ENCODE measurements at places on chromosomes 3 and 15.
A peak's percentile ranks its signal among the peaks of the same experiment; 100 is the strongest.

GRCh38 chr15:84681831-84682230, 23.8 kb upstream of the NMB start:
- DNase-seq, result no peak

DNA sequence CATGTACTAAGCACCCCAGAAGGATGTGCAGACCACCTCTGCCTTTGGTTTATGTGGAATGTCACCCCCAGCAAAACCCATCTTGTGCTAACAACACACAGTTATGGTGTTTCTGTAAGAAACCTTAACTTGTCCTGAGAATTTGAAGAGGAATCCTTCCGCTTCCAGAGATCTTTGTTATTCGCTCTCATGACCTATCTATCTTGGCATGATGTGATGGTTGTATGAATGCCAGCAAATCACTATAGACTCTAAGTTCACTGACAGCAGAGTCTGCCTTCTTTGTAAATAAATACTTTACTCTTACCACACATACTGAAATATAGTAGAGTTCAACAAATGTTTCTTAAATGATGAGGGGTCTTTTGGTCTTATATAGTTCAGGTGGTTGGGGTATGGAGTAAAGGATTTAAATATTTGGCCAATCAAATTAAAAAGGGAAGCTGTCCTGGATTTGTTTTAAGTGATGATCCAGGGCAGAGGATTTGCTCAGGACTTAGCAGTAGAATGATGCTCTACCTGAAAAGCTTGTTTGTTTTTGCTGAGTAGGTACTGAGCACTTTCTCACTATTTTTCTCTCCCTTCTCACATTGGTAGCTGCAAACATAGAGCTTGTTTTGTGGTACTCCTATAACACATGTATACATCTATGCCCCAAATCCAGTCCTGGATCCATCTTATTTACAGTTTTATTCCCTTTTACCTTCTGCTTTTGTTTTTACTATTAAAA, 27.9 kb upstream of the RTP1 start:
- DNase-seq, result no peak

- DNase-seq, result no peak
These were observed 7.3 kb downstream of the EIF4G1 start for GRCh38 chr3:184321666-184322065.

DNA sequence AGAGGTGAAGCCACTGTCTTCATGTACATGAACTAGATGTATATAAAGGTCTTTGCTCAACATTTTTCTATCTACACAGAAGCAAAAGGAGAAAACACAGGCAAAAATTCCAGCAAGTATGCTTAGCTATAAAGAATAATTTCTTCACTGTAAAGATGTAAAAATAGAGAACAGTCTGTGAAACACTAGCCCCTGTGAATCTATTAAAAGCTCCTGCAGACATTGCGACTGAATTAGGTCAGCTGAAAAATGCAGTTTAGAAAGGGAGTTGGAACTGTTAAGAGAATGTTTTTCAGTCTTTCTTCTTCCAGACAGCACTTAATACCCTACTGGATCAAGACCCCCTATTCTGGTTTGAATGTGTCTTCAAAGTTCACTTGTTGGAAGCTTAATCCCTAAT, 291.5 kb downstream of the KBTBD8 start:
- no peak for DNase-seq

GRCh38 chr3:113659996-113660395, 36.4 kb downstream of the USF3 start:
- no peak for DNase-seq

DNA sequence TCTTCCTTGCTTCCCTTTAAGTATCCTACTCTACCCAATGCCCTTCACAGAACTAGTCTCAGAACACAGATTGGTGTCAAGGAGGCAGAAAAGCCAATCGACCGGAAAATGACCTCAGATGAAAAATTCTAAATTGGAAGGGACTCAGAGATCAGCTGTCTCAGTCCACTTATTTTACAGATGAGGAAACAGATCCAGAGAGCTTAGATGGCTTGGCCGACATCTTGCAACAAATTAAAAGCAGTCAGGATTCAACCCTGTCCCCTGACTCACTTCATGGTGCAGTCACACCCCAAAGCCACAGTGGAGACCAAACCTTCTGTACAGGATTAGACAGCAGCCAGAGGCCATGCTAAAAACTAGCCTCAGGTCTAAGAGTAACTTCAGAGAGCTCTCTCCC, 169.3 kb upstream of the BHLHE40 start:
- DNase-seq, result no peak

DNA sequence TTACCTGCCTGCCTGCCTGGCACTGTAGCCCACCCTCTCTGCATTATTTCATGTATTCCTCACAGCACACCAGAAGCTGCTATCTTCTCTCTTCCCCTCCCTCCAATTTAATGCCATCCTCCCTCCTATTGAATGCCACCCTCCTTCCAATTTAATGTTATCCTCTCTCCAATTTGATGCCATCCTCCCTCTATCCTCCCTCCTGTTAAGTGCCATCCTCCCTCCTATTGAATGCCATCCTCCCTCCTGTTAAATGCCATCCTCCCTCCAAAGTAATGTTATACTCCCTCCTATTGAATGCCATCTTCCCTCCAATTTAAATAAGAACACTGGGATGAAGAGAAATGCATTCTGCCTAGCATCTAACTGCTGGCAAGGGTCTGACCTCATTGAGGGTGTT, 11.1 kb downstream of the ATP10A start:
- DNase-seq, result no peak

- DNase-seq, result no peak
These were observed 61.9 kb downstream of the ATP2B2 start for GRCh38 chr3:10443272-10444109.

DNA sequence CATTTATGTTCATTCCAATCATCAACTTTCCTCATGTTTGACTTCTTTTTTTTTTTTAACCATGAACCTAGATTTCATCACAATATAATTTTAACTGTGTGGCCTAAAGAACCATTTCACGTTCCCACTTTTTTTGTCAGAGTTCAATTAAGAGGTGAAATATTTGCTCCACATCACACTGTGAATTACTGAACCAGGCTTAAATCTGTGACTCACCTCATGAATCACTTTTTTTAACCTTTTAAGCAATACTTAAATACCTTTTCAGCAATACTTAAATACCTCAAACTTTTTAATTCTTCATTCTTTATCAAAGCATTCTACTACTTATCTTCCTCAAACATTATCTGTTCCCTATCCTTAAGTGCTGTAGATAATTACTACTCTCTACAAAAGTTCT, 137.6 kb downstream of the SI start:
- no peak for DNase-seq

DNA sequence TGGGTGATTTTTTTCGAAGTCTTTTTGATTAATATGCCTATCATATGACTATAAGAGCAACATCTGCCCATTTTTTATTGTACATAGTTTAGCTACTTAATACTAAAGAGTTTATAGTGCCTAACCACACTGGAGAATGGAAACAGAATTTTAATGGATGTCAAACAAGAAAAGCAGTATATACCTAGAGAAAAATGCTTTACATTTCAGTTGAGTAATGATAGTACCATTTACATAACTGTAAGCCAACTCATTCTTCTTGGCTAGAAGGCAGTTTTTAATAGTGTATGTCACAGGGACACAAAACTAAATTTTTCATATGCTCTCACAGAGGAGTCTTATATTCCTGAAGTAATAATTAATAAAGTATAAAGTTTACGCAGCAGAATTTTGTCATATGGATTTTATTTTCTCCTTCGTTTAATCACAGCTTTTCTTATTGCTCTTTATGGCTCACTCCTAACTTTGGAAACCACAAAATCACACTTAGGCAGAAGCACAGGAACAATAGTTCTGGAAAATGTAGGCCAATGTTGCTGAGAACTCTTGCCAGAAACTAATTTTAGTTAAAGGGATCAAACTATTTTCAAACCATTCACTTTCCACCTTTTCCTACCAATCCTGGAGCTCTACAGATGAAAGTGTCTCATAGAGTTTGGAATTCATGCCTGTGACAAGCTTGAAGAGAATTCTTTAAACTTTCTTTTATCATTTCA, 243.6 kb downstream of the ZIC1 start:
- no peak for DNase-seq

- no peak for DNase-seq
These were observed 161.5 kb upstream of the KBTBD8 start for GRCh38 chr3:66836363-66837152.

DNA sequence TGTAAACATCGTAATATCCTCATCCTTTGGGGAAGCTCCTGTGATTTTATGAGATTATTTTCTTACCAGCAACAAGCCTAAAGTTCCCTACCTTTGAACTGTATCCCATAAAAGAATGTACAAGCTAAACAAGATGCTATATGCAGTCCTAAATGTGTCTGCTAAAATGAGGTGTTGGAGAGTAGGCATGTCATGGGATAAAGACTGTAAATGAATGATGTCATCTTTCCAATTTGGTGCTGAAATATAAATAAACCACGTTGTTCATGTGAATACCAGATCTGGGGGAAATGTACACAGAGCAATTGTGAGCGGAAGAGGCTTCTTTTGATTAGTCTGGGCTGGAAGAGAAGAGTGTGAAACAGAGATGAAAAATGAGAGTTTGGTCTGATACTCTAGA, 214.9 kb upstream of the WNT5A start:
- DNase-seq, result no peak

DNA sequence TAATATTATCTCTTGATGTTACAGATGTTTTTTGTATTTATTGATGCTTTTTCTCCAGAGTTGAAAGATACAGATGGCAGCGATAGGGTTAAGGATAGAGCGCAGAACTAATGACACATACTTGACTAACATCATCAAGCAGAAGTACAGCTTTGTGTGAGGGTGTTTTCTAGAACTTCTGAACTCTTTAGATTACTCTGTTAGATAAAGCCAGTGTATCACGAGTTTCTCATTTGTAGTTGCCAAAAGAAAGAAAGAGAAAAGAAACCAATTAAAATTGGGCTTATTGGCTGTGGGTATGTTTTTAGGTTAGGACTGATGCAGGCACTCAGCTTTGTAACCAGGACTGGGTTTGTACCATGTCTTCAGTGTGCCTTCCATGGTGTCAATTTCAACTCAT, 6.6 kb upstream of the GPR171 start:
- DNase-seq, result no peak

DNA sequence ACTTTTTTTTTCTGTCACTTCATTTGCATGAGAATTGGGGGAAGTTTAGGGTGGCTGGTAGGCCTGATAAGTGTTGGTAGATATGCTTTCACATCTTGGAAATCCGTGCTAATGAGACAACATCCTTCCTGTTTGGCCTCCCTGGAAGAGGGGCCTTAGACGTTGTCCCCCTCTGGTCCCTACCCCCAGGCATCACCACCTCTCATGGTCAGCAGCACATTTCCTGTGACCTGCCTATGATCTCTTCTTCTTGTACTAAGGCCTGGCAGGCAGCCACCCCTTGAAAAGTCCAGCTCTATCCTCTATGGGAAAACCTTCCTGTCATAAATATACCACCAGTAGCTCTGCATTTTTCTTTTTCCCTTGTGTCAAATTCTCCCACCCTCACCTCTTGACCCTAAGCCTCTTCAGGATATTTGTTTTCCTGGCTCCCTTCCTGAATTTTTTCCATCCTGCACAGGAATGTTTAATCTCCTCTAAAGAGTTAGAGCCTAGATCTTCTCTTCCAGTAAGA, 107.8 kb downstream of the SNRK start:
- DNase-seq, result no peak

GRCh38 chr3:101676765-101677435, at the start of gene ZBTB11:
ZBTB11 (minus strand) TSS chr3:101677132; CDS start chr3:101676914, 218 bp downstream.
- DNase-seq, result peak; percentile 100

DNA sequence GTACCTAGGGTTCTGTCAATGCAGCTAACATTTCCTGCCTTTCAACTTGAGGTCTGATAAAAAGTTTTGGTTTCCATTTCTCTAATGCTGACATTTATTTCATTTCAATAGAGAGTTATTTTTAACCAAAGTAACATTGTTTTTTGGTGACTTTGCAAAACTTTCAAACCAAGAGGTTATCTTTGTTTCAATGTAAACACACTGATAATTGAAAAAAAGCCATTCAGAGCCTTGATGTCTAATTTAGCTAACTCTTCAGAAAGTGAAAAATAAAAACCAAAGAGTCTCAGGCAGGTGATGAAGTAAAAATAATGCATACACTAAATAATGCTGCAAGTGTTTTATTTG, 9.6 kb upstream of the TIPARP start:
- no peak for DNase-seq

DNA sequence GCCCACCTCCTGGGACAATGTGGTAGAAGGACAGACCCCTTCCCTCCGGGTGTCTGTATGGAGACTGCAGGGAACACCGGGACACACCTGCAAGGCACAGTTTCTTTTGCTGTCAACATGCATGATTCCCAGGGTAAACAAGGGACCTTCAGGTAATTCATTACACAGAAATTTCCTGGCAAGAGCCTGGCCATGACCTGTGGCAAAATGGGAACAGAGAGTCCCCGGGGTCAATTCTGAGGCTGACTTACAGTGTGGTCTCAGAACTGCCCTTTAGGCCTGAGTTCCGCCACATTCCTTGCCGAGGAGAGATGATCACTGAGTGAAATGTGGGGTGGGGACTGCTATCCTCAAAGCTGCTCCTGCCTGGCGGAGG, 6.3 kb downstream of the STARD5 start:
- DNase-seq, result no peak

DNA sequence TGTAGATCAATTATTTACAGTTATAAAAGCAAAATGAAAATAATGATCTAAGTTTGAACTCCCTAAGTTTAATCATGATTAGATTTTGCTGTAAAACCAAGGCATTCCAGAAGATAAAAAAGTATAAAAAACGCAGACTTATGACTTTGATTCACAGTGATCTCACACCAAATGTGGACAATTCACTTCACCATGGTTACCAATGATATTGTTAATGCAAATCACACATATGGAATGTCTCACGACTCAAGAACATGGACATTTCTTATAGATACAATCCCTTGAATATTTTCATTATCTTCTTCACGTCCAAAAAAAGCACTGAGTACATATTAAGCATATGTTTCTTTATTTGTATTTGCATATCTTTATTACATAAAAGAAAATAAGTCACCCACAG, 1054.2 kb downstream of the NAALADL2 start:
- DNase-seq, result no peak

DNA sequence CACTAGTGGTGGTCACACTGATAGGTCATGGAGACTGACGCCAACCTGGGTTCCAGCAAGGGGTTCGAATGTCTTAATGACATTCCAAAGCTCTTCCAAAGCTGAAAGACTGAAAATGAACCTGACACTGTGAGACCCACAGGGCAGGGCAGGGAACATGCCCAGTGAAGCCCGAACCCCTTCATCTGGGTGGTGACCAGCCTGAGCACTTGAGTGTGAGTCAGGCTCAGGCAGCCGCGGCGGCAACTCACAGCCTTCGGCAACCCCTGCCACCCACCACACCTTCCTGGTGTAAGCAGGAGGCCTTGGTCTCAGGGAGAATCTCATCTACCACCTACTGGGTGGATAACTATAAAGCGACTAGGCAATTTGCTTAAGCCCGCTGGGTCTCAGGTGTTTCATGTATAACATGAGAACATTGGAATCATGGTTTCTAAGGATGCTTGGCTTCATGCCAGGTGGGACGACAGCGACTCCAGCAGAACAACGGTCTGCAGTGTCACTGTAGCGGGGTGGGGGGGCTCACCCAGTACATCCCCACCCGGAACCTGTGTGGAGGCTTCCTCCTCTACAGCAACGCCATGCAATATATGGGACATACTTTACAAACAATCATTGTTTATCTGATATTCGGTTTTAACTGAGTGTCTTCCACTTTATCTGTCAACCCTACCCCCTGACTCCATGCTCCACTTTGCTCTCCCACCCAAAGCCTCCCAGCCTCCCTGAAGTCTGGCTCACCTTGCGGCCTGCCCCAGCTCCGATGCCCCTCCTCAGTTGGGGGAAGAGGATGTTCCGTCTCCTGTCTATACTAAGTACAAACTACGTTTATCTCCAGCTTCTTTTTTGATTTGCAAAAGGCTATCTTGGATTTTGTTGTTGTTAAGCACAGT, 125.0 kb upstream of the MEF2A start:
- no peak for DNase-seq

Measured in activated CD8-positive, alpha-beta memory T cell treated with anti-CD3 and anti-CD28 coated beads for 1 hour (primary cell).